ENCODE measurements at places on chromosomes 5 and 9.

DNA sequence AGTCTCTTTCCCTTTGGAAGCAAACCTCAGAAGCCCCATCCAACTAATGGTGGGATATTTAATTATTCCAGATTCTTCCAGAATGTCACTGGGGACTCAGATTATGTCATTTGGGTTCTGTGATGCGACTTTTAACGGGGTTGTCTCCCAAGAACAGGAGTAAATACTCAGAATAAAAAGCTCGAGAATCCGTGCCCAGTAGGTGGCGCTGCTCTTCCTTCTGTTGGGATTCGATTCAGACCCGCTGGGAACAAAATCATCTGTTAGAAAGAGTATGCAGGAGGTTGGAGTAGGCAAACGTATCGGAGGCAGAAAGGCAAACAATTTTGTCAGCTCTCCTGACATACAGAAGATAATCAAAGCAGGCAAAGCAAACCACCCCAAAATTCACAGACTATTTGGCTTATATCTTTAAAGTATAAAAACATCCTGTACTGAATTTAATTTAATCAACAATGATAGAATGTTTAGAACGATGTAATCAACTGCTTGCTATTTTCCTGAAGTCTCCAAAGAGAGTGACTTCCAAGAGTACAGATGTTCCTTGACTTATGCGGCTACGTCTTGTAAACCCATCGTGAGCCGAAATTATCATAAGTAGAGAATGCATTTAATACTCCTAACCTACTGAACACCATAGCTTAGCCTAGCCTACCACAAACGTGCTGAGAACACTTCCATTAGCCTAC lies 169.8 kb upstream of the RAI14 start:
- DNase-seq = peak; percentile 24

DNA sequence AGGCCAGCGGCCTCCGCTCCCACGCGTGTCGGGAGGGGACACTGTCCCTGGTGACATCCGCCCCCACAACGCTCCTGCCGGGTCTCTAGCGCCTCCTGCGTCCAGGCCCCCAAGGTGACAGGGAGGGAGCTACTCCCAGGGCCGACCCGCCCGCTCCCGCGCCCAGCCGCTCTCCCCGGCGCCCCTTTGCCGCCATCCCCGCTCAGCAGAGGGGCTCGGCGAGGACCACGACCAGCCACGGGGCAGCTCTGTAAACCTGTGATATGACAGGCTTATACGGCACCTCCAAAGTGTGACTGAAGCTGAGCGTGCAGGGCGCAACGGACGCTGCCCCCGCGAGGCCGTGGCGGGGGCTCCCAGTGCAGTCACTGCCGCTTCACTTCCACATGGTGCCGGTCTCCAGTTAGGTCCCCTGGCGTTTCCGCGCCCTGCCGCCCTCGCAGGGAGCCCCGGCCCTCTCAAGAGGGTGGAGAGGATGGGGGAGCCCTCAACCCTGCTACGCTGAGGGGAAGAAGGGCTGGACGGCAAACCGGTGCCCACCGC lies 978 bp upstream of the ADCY2 start:
- DNase-seq = no peak

GRCh38 chr5:10839916-10840599 lies 79.0 kb upstream of the DAP start:
- DNase-seq = no peak

- DNase-seq = no peak
These were observed 33.5 kb upstream of the APC start for GRCh38 chr5:112703866-112704820.

DNA sequence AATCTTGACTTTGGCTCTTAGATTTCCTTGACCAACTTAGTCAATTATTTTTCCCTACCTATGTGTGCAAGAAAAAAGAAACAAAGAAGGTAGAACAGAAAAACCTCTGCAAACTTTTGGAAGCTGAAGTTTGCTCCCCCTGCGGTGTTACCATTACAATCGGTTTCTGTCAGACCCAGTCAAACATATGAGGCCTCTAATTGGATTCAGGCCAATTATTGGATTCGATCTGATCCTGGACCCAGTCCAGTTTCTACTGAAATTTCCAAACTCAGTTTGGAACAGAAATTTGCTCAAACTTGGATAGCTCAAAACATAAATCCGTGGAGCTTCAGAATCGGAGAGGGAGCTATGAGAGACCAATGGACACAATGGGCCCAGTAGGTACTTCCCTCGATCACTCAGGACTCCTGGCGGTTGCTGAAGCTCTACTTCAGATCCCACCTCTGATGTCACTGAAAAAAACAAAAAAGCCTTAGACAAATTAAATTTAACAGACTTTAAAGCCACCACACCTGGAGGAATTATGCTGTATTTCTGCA lies 523.9 kb downstream of the DMRTA1 start:
- DNase-seq = no peak

DNA sequence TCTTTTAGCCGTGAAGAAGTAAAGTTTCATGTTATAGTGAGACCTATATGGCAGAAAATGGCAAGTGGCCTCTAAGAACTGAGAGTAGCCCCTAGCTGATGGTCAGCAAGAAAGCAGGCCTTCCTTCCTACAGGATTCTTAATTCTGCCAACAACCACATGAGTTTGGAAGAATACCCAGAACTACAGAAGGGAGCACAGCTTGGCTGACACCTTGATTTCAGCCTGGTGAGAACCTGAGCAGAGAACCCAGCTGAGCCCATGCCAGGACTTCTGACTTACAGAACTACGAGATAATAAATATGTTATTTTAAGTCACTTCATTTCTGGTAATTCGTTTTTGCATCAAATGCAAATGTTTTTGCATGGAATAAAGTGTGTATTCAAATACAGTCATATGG lies 5.9 kb upstream of the FBXL17 start:
- DNase-seq = no peak

DNA sequence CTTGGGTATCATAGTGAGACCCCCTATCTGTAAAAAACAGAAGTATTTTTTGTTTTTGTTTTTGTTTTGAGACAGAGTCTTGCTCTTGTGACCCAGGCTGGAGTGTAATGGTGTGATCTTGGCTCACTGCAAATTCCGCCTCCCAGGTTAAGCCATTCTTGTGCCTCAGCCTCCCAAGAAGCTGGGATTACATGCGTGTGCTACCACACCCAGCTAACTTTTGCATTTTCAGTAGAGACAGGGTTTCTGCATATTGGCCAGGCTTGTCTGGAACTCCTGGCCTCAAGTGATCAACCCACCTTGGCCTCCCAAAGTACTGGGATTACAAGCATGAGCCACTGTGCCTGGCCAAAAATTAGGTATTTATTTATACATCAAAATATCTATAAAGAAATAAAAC lies 10.2 kb upstream of the CCDC171 start:
- DNase-seq = no peak

- no peak for DNase-seq
These were observed 384 bp downstream of the COL5A1 start for GRCh38 chr9:134641990-134642384.

Measured in stimulated activated CD8-positive, alpha-beta memory T cell treated with anti-CD3 and anti-CD28 coated beads, Interleukin-7, amount 100 ng/mL, for 24 hours (primary cell).